NCI-H146 (cell line): ENCODE measurements at places on chromosomes 1 and 21.
A peak's percentile ranks its signal among the peaks of the same experiment; 100 is the strongest.

GRCh38 chr1:30971496-30971895 lies 62.9 kb upstream of the SDC3 start:
- no peak for DNase-seq

- DNase-seq: no peak
Measured at GRCh38 chr1:243351337-243351736, 95.5 kb downstream of the SDCCAG8 start.

- no peak for DNase-seq
Measured at GRCh38 chr1:30008998-30009657, 714.3 kb downstream of the MATN1 start.

- DNase-seq: no peak
Measured at GRCh38 chr1:76381450-76382097, 307.0 kb downstream of the ST6GALNAC3 start.

DNA sequence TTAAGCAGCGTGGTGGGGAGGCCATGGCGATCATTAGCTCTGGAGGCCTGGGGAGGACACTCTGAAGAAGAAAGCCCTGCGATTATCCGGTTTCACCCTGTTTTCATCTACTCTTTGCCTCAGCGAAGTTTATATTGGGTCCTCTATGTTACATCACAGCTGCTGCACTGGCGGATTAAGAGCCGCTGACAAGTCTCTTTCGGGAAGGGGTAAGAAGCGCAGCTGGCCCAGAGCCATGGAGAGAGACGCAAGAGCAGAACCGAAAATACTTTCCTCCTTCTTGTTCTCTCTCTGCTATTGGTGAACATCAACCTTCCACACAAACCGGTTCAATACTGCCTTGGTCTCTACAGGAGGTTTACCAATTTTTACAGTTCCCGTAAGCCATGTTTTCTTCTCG lies 291.5 kb downstream of the FAM72C start:
- DNase-seq: no peak

- no peak for DNase-seq
Measured at GRCh38 chr1:65105596-65105995, 42.4 kb upstream of the AK4 start.

- DNase-seq: peak; percentile 97
Measured at GRCh38 chr1:67853704-67854103, 20.4 kb upstream of the GNG12 start.
